T-cell (primary cell): ENCODE measurements at places on chromosomes 3 and 15.

GRCh38 chr3:15345066-15345607 is 12.8 kb upstream of the SH3BP5 start:
- no peak for DNase-seq

DNA sequence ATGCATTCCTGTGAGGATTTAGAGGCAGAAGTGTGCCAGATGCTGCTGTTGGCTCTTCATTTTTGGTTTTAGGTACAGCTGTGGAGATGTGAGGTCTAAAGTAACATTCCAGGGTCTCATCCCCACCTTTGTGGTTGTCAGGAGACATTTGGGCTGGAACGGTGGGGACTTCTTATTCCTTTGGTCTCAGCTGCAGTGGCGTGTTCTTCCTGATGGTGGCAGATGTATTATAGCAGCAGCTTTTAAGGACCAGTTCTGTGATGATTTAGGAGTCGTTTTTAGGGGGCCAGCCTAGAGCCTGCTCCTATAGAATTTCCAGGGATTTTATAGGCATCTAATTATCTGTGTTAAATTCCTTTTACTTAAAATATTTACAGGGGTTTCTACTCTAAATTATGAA is 221.0 kb upstream of the EOMES start:
- DNase-seq = peak; percentile 0

DNA sequence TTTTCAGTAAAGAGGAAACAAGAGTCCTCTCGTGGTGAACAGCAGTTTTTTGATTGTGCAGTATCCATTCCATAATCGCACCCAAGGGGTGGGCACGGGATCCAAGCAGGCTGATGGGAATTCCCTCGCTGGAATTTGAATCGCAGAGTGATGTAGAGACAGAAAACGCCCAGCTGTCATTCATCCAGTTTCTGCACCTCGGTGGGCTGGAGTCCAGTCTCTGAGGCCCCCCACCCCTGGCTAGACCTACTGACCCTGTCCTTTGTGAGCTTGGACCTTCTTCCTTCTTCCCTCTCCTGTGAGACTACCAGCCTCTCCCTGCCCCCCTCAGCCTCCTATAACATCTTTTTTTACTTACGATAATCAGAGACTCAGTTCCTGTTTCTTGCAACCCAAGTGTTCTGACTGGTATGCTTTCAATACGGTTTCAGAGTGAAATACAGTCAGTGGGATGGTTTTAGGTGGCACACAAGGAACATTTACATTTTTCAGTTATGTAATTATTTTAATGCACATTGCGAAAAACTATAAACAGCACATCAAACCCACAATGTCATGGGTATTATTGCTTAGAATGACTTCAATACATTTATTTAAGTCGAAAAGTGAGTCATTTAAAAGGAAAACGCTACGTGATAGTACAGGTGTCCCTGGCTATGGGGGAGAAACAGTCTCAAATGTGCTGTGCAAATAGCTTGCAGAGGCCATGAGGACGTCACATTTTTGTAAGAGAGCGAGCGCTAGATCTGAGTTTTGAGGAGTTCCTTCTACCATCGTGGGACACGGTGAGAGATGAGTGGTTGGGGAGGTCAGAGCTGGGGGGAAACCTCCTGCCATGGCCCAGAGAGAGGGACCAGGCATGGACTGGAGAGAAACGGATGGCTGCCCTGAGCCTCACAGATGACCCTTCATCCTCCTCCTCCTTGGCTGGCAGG is 37.5 kb upstream of the CHST2 start:
- no peak for DNase-seq

GRCh38 chr3:30319713-30320112 is 286.7 kb upstream of the TGFBR2 start:
- peak; percentile 72 for DNase-seq

DNA sequence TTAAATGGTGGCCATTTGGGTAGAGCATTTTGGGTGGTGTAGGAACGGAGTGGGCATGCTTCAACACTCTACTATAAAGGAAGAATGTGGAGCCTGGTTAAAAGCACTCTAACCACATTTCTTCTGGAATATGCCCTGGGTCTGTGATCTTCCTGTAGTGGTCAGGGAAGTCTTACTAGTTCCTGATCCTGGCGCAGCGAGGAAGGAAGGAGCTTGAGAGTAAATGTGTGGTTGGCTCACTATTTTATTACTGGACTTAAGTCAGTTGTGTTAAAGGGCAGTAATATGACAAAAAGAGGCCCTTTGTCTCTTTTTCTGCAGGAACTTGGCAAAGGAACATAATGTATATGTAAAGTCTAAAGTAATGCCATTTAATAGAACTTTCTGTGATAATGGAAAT is 197.6 kb upstream of the ZPLD1 start:
- DNase-seq = no peak
